Stimulated activated CD4-positive, alpha-beta T cell treated with anti-CD3 and anti-CD28 coated beads, Interleukin-2, amount 100 ng/mL, for 48 hours (primary cell): ENCODE measurements at places on chromosomes 4 and X.
A peak's percentile ranks its signal among the peaks of the same experiment; 100 is the strongest.

DNA sequence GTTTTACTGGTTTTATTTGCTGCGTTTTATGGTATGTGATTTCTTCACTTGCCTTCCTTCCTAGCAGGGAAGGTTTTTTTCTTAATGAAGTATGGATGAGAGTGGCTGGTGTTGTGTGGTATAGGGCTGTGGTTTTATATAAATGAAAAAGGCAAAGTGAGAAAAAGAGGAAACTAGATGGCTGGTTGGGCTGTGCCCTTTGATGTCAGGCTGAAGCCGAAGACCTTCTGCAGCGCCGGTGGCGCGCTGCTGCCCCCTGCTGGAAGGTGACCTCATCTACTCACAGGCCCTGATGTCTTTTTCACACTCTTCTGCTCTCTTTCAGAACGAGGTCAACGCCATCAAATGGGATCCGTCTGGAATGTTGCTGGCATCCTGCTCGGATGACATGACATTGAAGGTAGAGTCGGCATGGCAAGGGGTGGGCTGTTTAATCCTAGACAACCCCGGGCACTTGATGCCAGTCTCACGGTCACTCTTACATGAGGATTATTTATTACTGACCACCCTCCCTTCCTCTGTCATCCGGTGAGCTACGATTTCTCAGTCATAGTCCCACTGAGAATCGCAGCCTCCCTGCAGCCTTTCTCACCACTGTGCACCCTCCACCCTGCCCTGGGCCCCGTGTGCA, 56.6 kb downstream of the GPR143 start:
- DNase-seq: peak; percentile 62

DNA sequence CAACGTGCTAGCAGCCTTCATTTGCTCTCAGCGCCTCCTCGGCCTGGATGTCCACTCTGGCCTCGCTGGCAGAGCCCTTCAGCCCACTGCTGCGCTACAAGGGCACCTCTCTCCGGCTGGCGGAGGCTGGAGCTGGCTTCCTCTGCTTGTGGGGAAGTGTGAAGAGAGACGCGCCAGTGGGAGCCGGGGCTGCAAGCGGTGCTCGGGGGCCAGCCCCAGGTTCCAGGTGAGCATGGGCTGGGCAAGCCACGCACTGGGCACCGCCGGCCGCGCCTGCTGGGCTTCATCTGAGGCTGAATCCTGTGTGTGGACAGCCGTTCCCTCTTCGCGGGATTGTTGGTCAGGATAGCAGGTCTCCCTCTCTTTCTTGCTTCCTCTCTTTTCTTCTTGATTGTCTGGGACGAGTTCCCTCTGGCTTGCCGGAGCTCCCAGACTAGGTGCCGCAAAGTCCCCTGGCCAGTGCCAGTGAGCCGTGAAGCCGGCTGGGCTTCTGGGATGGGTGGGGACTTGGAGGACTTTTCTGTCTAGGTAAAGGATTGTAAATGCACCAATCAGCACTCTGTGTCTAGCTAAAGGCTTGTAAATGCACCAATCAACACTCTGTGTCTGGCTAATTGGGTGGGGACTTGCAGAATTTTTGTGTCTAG, 165.0 kb downstream of the HEPH start:
- DNase-seq: no peak

GRCh38 chrX:123153846-123154335, 30.2 kb upstream of the GRIA3 start:
- DNase-seq: no peak

GRCh38 chr4:12861422-12861821, 622.7 kb downstream of the RAB28 start:
- DNase-seq: no peak

- no peak for DNase-seq
These were observed 58.9 kb upstream of the PGM2 start for GRCh38 chr4:37767546-37767945.

DNA sequence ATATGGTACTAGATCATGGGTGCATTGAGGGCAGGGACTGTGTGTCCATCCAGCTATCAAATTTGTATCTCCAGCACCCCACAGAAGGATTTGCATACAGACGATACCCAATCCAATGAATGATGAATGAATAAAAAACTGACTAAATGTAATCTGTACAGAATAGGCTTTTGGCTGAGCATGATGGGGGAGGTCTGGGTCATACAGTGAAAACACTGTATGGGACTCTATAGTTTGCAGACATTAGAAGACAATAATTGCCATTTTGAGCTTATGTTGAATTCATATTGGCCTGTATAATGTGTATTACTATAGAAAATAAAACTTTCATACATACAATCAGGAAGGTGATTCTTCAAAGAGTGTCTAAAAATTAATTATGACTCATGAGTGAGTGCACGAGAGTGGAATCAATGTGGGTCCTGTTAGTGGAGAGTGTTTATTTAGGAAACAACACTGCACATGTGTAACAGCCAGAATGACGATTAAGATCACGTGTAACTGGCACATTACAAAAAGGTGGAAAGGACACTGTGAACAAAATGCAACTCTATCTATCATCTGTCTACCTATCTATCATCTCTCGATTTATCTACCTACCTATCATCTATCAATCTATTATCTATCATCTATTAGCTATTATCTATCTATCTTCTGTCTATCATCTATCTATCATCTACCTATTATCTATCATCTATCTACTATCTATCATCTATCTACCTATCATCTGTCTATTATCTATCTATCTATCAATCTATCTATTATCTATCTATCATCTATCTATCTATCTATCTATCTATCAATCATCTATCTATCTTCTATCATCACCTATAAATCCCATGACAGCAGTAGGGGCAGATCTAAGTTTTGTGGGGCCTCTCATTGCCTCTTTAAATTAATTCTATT, 201.3 kb downstream of the PTTG2 start:
- no peak for DNase-seq

GRCh38 chr4:158163941-158164767, 8.7 kb downstream of the GASK1B start:
- no peak for DNase-seq

- no peak for DNase-seq
These were observed 65.0 kb downstream of the PHEX start for GRCh38 chrX:22097012-22097694.

DNA sequence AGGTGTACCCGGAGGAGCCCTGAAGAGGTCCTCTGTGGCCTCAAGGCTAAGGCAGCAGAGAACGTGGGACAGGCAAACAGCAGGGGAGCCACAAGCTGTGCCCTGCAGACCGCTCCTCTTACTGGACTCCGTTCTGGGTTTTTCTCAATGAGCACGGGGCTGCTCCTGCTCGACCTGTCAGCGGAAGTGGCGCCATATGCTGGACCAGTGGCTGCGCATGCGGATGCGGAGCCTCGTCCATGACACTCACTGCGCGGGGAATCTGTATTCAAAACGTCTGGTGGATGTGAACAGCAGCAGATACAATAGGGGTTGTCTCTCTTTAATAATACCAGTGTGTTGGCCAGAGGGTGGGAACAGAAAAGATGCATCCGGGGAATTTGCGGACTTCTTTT, 29.5 kb downstream of the REELD1 start:
- no peak for DNase-seq

GRCh38 chr4:187602339-187603092, 393.1 kb upstream of the ZFP42 start:
- DNase-seq: no peak

- no peak for DNase-seq
These were observed 79.9 kb downstream of the MAOA start for GRCh38 chrX:43735957-43736356.

GRCh38 chr4:58163156-58163555, 1053.0 kb upstream of the IGFBP7 start:
- no peak for DNase-seq

DNA sequence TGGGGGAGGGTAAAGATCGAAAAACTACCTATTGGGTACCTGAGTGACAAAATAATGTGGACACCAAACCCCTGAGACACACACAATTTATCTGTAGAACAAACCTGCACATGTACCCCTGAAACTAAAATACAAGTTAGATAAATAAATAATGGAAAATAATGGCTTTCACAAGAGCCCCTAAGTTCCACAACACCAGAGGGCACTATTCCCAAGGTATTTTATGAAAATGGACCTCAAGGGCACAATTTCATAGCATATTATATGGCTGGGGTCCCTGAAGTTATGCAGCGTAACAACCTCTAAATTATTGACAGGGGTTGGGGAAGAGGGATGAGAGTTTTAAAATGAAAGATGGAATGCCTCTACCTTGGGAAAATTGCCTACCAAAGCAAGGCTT, 81.3 kb upstream of the TMEM33 start:
- DNase-seq: no peak

- DNase-seq: no peak
These were observed 42.1 kb downstream of the AFF1 start for GRCh38 chr4:86976801-86977485.

- no peak for DNase-seq
These were observed 270.3 kb downstream of the BMPR1B start for GRCh38 chr4:95027905-95028618.

DNA sequence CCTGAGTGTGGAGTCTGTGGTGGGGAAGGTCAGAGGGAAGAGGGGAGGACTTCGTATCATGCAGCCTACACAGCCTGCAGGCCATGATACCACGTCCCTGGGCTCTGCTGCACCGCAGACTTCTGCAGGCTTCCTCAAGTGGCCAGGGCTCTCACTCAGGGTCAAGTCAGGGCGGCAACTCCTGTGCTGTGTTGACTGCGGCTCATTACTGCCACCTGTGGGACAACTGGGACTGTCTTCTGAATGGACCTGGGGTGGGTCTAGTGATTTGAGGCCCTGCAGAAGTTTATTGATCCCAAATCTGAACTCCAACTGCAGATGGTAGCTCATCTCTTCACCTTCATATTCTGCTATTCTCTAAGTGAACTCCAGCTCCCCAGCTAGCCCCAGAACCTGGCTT, 167.1 kb downstream of the NSUN7 start:
- peak; percentile 54 for DNase-seq

GRCh38 chr4:183846951-183847350, 58.2 kb upstream of the STOX2 start:
- no peak for DNase-seq

DNA sequence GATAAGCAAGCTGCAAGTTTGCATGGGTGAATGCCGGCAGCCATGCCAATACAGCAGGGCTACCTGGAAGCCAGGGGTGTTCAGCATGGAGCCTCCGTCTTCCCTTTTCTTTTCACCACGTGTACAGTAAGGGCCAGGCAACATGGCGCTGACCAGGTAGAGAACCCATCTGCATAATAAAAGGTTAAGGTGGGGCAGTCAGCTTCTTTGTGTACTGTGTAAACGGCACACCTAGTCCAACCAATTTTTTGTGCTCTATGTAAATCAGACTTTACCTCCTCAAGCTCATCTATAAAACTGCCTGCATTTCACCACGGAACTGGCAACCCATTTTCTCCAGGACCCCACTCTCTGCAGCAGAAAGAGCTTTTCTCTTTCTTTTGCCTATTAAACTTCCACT, 286.8 kb upstream of the VCX3A start:
- no peak for DNase-seq

- no peak for DNase-seq
These were observed 31.7 kb upstream of the CRMP1 start for GRCh38 chr4:5924461-5925125.

DNA sequence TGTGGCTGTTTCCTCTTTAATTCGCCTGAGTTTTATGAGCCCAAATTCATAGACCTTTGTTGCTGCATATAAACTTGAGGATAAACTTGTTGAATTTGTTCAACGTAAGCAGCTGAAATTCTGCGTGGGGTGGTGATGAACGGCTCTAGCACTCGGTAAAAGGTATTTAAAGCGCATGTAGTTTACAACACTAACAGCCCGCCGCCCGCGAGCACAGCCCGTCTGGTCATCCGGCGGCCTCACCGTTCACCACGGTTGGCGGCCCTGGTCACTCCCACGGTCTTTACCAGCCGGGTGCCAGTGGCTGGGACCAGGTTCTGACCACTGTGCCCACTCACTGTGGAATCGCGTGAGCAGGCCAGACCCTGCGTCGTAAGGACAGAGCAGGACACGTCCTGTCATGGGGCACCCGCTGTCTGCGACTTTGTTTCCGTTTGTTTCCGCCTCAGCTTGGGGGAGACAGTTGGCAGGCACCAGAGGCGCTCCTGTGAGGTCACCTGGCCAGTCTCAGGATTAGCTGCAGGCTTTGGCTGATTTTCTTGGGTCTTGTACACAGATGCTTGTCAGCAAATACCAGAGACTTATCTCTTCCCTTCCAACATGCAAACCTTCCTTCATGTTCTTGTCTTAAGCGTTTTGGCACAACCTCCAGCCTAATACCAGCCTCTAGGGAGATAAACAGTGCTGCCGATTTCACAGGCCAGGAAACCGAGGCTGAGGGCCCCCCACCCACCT, 36.8 kb upstream of the SPON2 start:
- DNase-seq: no peak

GRCh38 chr4:47145630-47146029, 114.3 kb downstream of the GABRB1 start:
- DNase-seq: no peak

- DNase-seq: no peak
These were observed 14.1 kb upstream of the SYTL4 start for GRCh38 chrX:100745806-100746537.

DNA sequence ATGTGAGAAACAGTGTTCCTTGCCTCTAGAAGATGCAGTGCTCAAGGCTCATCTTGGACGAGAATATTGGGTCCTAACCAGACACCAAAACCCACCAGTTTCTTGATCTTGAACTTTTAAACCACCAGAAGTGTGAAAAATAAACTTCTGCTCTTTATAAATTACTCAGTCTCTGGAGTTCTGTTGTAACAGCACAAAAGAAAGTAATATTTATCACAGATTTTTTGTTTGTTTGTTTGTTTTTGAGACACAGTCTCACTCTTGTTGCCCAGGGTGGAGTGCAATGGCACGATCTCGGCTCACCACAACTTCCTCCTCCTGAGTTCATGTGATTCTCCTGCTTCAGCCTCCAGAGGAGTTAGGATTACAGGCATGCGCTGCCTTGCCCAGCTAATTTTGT, 371.1 kb upstream of the NDST4 start:
- DNase-seq: no peak

DNA sequence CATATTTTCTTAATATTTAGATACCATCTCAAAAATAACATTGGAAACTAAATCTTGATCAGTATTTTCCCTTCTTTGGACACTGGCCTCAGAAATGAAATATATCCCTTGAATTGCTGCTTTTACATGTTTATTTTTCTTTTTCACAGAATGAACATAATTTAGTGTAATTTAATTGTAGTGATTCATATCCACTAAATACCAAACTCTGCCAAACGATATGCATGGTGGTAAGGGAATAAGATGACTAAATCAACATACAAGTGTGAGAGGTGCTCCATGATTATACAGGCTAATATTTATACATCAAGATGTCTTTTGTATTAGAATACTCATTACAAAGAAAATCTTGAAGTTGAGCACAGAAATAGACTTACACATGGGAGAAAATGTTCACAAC, 216.8 kb upstream of the PACRGL start:
- DNase-seq: no peak

- DNase-seq: no peak
These were observed 1548.7 kb downstream of the PCDH7 start for GRCh38 chr4:32268863-32269262.
